Dorsolateral prefrontal cortex (tissue), 122 donors: ENCODE measurements at places on chromosomes 5 and 9.

DNA sequence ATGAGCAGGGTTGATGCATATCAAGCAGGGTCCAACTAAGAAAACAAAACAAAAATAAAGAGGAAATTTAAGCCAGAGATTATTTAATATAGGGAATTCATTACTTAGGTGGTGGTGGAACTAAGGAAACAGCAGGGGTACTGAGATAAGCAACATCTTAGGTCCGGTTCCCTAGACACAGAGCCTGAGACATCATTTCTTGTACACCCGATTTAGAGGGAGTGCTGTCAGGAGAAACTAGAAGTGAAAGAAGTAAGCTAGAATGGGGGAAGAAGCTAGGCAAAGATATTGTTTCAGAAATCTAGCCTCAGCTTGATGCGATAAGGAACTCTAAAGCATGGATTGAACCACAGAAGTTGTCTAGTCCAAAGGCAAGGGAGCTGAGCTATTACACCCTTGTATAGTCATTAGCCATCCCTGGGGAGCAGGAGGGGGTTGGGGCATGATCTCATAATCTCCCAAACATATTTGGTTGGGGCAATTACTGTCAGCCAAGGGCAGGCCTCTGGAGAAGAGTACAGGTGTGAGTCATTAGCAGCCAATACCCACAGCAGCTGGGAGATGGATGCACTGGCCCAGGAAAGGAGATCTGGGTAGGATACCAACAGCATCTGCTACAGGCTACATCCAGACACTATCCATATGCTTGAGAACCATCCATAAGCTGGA is 194.5 kb downstream of the ARL15 start:
- DNase-seq: no peak

- peak; percentile 93 for DNase-seq
These were observed at the start of gene NTMT1 for GRCh38 chr9:129626079-129626624. NTMT1 (plus strand) TSS chr9:129626163; CDS start chr9:129632704, 6,541 bp downstream.

DNA sequence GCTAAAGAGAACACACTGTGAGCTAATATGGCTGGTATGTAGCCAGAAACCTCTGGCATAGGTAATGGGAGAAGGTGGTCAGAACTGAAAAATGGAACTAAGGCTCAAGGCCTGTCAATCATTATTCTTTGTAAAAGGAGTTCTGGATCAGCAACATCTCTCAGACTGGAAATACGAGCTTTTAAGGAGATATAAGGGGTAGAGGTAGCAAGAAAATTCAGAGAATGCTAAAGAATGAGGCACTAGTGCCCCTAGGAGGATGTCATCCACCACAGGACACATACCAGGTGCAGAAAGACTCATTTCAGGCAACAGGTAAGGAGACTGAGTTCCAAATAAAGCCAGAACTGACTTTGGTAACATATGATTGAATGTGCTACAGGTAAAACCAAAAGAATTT is 18.9 kb upstream of the MOCS2 start:
- DNase-seq: no peak

DNA sequence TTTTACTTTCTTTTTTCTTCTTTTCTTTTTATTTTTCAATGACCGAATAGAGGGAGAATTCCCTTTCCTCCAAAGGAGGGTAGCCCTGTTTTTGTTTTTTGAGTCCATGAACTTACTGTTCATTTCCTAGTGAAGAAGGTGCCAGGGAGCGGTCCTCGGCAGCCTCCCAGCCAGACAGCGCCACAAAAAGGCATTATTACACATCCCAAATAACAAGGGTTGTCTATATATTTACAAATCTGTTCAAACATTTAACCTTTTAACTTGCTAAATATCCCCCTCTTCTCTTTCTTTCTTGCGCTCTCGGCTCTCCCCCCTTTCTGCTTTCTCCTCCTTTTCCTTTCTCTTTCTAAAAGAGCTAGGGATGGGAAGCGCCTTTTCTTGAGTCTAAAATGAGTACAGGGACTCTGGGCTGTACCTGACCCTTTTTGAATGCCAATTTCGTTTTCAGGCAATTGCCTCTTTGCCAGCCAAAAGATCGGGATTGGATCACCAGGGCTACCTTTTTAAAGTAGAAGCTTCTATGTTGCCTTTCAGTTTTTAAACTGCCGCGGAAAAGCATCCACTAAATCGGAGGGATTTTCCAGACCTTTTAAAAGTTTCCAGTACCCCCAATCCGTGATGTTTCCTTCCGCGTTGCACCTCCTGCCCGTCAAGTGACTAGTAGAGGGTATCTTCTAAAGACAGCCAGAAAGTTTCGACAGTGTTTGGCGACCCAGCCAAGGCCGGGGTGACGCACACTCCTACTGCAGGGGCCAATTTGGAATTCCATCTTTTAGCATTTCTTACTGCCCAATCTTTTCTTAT is 125.6 kb downstream of the TMEM161B start:
- peak; percentile 53 for DNase-seq

DNA sequence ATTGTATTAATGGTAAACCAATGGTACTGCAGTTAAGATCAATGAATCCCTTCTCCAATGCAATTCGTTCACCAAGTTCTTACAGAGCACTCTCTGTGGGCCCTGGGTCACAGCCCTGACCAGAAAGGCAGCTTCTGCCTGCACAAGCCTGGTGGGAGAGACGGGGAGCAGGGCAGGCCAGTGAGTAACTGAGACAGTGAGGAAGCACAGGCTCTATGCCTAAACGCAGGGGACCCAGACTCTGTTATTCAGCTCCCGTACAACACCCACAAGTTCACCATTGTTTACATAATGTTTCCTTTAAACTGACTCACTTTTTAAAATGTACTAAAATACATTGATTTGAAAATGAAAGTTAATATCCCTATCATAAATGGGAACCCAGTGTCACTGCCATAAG is 40.5 kb upstream of the CTSL start:
- DNase-seq: no peak

DNA sequence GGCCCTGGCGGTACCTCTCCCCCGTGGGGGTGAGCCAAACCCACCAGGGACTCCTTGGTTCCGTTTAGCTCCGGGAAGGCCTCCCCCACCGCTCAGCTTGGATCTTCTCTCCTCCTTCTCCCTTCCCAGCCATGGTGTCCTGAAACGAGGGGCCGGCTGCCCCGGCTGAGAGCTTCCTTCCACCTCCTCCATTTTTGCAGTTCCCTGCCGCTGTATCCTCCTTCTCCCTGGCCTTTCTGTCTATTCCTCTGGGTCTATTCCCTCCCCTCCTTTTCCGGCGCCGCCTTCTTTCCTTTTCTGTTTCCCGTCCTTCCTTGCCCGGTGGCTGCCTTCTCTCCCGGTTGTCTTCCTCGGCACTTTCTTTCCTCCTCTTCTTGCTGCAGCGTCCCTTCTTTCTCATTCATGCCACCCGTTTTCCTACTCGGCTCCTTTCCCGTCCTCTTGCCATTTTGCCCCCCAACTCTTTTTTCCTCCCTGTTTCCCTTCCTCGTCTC is 110.4 kb downstream of the LIFR start:
- DNase-seq: no peak
